H1 (cell line): ENCODE measurements at places on chromosomes 3 and 15. TPM values are rescaled to one million over a fixed set of nuclear protein-coding genes. Genes with fewer than 3 reads are reported as not detected.

DNA sequence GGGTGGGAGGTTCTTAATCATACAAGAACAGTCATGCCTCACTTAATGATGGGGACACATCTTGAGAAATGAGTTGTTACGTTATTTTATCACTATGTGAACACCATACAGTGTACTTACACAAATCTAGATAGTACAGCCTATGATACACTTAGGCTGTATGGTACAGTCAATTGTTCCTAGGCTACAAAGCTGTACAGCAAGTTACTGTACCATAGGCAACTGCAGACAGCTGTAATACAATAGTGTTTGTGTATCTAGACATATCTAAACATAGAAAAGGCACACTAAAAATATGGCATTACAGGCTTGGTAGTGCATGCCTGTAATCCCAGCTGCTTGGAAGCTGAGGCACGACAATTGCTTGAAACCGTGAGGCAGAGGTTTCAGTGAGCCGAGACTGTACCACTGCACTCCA lies 55.7 kb upstream of the PLXND1 start:
- H3K4me3 ChIP-seq = no peak overlapping the region
- H3K27me3 ChIP-seq = no peaks in the 10 kb centered on the region

WNT7A gene
- total RNA-seq = not detected in 2 replicates

DNA sequence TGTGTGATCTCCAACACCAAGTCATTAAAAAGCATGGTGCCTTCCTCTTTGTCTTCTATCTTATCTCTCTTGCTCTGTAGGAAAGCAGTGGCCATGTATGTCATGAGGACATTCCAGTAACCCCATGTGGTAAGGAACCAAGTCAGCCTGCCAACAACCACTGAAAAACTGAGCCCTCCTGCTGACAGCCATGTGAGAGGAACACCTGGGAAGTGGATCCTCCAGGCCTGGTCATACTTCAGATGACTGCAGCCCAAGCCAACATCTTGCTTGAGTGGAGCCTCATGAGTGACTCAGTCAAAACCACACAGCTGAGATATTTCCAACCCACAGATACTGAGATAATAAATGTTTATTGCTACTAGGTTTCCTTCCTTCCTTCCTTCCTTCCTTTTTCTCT lies 597.3 kb downstream of the ZIC1 start:
- H3K4me1 ChIP-seq = no peaks in the 10 kb centered on the region
- no peaks in the 10 kb centered on the region for H3K36me3 ChIP-seq
- no peak overlapping the region for H3K27ac ChIP-seq
- no peak for DNase-seq
- no peaks in the 10 kb centered on the region for H3K27me3 ChIP-seq

GRCh38 chr3:140285380-140285779 lies 350.4 kb downstream of the CLSTN2 start:
- peaks cover 4% of the 10 kb centered on the region; the same call in 1 of the 2 replicates for H3K4me1 ChIP-seq
- H3K27ac ChIP-seq = no peak overlapping the region
- H3K4me3 ChIP-seq = no peak overlapping the region
- H3K27me3 ChIP-seq = no peaks in the 10 kb centered on the region
- H3K36me3 ChIP-seq = no peaks in the 10 kb centered on the region
- DNase-seq = no peak

- no peak overlapping the region for H3K4me3 ChIP-seq
- DNase-seq = no peak
- H3K36me3 ChIP-seq = no peaks in the 10 kb centered on the region; the same call in 1 of the 2 replicates
- no peaks in the 10 kb centered on the region for H3K27me3 ChIP-seq
These were observed 84.3 kb downstream of the HERC1 start for GRCh38 chr15:63749330-63749942.

- DNase-seq = no peak
- H3K36me3 ChIP-seq = no peaks in the 10 kb centered on the region
- peaks cover 24% of the 10 kb centered on the region for H3K27me3 ChIP-seq
- peaks cover 8% of the 10 kb centered on the region; the same call in 1 of the 2 replicates for H3K4me1 ChIP-seq
These were observed 31.9 kb upstream of the THSD4 start for GRCh38 chr15:71083349-71083748.

DNA sequence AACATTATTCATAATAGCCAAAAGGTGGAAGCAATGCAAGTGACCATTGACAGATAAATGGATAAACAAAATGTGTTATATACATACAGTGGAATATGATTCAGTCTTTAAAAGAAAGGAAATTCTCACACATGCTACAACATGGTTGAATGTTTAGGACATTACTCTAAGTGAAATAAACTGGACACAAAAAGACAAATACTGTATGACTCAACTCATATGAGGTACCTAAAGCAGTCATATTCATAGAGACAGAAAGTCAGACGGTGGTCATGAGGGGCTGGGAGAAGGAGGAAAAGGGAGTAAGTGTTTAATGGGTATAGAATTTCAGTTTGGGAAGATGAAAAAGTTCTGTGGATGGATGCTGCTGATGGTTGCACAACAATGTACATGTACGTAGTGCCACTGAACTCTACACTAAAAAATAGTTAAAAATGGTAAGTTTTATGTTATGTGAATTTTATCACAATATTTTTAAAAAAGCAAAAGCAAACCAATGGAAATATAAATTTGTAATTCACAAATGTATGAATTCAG lies 5.3 kb downstream of the TXNRD3 start:
- H3K4me3 ChIP-seq = no peak overlapping the region
- H3K4me1 ChIP-seq = no peaks in the 10 kb centered on the region
- DNase-seq = no peak
- H3K27me3 ChIP-seq = no peaks in the 10 kb centered on the region
- no peaks in the 10 kb centered on the region for H3K36me3 ChIP-seq
- no peak overlapping the region for H3K27ac ChIP-seq

KLHL6 gene
- total RNA-seq = not detected in 2 replicates

GRCh38 chr3:158847452-158847821 lies 45.6 kb downstream of the MFSD1 start:
- no peaks in the 10 kb centered on the region for H3K27me3 ChIP-seq
- DNase-seq = no peak
- no peaks in the 10 kb centered on the region for H3K4me1 ChIP-seq
- no peaks in the 10 kb centered on the region for H3K36me3 ChIP-seq
- no peak overlapping the region for H3K4me3 ChIP-seq

- no peak within 1 kb of the TSS for H3K4me3 ChIP-seq
- 0 out of 2 replicates have a peak, but pooled peaks cover 3% of the 10 kb centered on the region for H3K36me3 ChIP-seq
- DNase-seq = no peak
- no peaks in the 10 kb centered on the region for H3K27me3 ChIP-seq
These were observed at the start of gene CRYGS for GRCh38 chr3:186544281-186544680. CRYGS (minus strand) TSS chr3:186544380; CDS start chr3:186544326, 54 bp downstream.

DNA sequence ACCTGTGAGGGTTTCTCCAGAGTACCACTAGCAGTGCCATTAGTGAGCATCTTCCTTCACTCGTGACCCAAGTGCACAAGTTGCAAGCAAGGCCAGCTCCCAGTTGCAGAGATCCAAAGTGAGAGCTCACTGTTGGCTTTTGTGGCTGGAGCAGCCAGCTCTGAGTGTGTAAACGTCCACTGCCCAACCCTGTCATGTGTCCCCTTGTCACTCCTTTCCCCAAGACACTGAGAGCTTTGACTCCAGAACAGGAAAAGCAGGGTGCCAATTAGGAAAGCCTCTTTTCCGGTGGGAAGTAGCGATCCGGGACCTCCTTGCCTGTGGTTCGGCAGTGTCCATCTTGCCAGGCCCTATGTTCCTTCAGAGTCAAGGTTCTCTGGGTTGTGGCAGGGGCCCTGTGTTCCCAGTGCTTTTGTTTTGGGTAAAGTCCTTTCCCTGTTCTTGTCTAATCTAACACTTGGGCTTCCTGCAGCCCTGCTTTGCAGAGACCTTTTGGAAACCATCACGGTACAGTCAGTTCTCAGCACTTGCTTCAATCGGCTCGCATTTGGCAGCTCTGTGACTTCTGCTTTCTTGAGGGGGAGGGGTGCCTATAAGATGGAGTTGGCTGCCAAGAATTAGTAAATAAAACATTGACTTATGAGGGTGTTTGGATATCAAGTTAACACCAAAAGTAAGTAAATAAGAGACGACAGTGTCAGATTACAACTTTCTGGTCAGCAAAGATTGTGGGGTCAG lies 90.5 kb downstream of the DNASE1L3 start:
- peaks cover 52% of the 10 kb centered on the region for H3K36me3 ChIP-seq
- no peaks in the 10 kb centered on the region for H3K27me3 ChIP-seq
- DNase-seq = no peak
- no peak overlapping the region for H3K27ac ChIP-seq

GRCh38 chr15:89071471-89071870 lies 16.8 kb upstream of the ABHD2 start:
- no peaks in the 10 kb centered on the region; the same call in 1 of the 2 replicates for H3K36me3 ChIP-seq
- DNase-seq = no peak

SQOR gene
- total RNA-seq = 0.22 and 0.25 TPM in 2 replicates

- DNase-seq = no peak
- H3K36me3 ChIP-seq = no peaks in the 10 kb centered on the region
- no peak overlapping the region for H3K27ac ChIP-seq
- no peaks in the 10 kb centered on the region for H3K27me3 ChIP-seq
- H3K4me3 ChIP-seq = no peak overlapping the region
These were observed 298.3 kb upstream of the GPR149 start for GRCh38 chr3:154728285-154728684.

DNA sequence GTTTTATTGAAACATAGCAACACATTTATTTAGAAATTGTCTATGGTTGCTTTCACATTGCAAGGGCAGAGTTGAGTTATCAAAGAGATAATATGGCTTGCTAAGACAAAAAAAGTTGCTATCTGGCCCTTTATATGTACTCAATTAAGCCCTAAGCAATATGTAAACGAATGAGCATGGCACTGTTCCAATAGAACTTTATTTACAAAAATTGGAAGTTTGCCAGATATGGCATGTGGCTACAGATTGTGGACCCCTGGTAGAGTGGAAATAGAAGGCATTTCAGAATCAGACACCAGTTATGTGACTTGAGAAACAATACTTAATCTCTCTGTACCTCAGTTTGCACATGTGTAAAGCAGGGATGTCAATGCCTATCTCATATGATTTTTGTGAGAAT lies 515.6 kb upstream of the SGO1 start:
- DNase-seq = no peak
- no peak overlapping the region for H3K4me3 ChIP-seq
- H3K27me3 ChIP-seq = no peaks in the 10 kb centered on the region
- H3K4me1 ChIP-seq = no peaks in the 10 kb centered on the region

- H3K36me3 ChIP-seq = no peaks in the 10 kb centered on the region
- H3K27ac ChIP-seq = no peak overlapping the region
- no peak overlapping the region for H3K4me3 ChIP-seq
- no peaks in the 10 kb centered on the region for H3K4me1 ChIP-seq
- DNase-seq = no peak
- H3K27me3 ChIP-seq = no peaks in the 10 kb centered on the region
These were observed 789.5 kb upstream of the CFAP20DC start for GRCh38 chr3:59839283-59839682.

ITPKA gene
- total RNA-seq = 0.67 and 0.99 TPM in 2 replicates

GRCh38 chr15:65377105-65377975 lies 462 bp downstream of the IGDCC3 start:
- H3K27ac ChIP-seq = no peak overlapping the region
- H3K27me3 ChIP-seq = no peaks in the 10 kb centered on the region

DNA sequence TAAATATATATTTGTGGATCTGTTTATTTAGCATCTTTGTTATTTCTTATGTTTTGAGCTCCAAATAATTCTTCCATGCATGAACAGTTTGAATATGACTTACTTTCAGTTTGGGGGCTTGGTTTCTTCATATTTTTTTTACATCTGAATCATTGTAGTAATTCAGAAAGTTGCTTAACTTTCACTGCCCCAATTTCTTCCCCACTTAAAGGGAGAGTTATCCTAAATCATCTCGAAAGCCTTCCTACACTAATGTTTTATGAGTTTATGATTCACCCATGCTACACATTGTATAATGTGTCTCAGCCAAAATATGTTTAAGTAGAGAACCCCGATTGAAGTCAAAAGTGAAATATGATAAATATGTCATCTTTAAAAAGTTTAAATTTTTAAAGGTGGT lies 47.8 kb downstream of the SPRED1 start:
- H3K4me3 ChIP-seq = no peak overlapping the region
- H3K4me1 ChIP-seq = no peaks in the 10 kb centered on the region
- no peaks in the 10 kb centered on the region for H3K27me3 ChIP-seq
- no peak for DNase-seq

DNA sequence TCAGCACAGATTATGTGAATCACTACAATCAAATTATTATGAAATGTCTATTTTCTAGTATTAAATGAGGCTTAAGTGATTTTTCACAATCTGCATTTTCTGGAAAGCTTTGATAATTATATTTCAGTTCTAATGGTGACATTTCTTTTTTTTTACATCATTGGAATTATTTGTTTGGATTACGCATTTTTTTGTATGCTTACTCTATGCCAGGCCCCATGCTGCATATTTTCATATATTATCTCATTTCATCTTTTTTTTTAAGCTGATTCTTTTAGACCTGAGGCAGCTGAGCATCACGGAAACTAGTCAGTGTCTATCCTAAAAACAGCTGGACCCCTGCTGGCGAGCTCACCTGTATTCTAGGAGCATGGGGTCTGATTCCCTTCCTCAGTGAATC lies 31.1 kb downstream of the SLCO3A1 start:
- no peaks in the 10 kb centered on the region for H3K27me3 ChIP-seq
- DNase-seq = no peak
- H3K27ac ChIP-seq = no peak overlapping the region
- no peak overlapping the region for H3K4me3 ChIP-seq
- peaks cover 20% of the 10 kb centered on the region for H3K4me1 ChIP-seq

GRCh38 chr3:28476194-28476593 lies 127.6 kb upstream of the AZI2 start:
- no peak for DNase-seq
- no peaks in the 10 kb centered on the region for H3K4me1 ChIP-seq
- H3K4me3 ChIP-seq = no peak overlapping the region
- no peak overlapping the region for H3K27ac ChIP-seq
- no peaks in the 10 kb centered on the region for H3K36me3 ChIP-seq

PRSS50 gene
- 0.47 and 0.73 TPM in 2 replicates for total RNA-seq

PLA2G4E gene
- total RNA-seq = not detected in 2 replicates

DNA sequence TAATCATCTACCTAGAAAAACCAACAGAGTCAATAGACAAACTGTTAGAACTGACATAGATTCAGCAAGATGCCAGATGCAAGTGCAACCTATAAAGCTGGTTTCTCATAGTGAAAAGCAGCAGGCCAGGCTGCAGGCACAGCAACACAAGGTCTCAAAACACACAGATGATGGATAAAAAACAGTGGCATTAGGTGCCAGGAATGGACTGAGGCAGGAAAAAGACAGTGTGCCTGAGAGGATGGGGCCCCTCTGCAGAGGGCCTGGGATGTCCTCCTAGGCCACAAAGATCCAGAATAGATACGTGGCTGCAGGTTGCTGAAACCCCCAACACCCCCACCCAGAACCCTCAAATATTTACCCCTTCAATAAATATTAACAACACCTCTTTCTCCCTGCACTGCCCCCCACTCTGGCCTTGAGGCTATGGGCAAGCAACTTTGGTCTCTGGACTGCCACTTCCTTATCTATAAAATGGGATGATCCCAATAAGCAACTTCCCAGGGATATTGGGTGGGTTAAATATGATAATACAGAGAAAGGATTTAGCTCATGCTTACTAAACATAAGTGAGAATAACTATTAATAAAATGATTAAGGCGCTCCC lies 35.2 kb upstream of the FGD5 start:
- no peak for DNase-seq
- H3K4me3 ChIP-seq = no peak overlapping the region
- H3K27me3 ChIP-seq = no peaks in the 10 kb centered on the region
- peaks cover 9% of the 10 kb centered on the region; the same call in 1 of the 2 replicates for H3K4me1 ChIP-seq

KIF7 gene
- 14.0 TPM in 2 replicates for total RNA-seq

- H3K36me3 ChIP-seq = no peaks in the 10 kb centered on the region
- H3K4me3 ChIP-seq = no peak overlapping the region
- DNase-seq = no peak
These were observed 262.6 kb downstream of the MAGI1 start for GRCh38 chr3:65776081-65776480.
